ENCODE measurements at places on chromosomes 6 and 20.

DNA sequence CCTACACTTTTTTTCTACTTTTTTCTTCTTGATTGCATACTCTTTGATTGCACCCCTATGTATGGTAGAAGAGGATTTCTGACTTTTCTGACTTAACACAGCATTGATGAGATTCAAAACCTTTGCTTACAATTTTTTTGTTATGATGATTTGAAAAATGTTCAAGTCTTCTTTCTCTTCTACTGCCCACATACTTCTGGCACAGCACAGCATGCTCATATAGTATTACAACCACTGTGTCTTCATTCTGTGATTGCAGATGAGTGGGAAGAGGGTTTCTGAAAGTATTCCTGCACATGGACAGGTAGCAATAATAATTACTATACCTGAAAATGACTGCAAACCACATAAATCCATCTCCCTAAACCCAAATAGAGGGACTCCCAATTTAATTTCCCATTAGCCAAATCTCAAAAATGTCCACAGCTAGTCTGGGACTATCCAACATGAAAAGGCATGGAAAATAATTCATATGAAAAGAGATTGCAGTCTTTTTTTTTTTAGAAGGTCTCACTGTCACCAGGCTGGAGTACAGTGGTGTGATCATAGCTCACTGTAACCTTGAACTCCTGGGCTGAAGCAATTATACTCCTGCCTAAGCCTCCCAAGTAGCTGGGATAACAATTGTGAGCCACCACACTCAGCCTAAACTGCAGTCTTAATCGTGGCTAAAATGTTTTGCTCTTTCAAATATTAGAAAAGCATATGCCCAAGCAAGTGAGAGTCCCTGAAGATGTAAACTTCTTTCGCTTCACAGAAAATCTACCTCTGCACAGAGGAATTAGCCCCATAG is 15.9 kb upstream of the TENT5A start:
- DNase-seq, result peak; percentile 54

GRCh38 chr20:32359633-32360332 is 1.7 kb downstream of the ASXL1 start:
- DNase-seq, result no peak

DNA sequence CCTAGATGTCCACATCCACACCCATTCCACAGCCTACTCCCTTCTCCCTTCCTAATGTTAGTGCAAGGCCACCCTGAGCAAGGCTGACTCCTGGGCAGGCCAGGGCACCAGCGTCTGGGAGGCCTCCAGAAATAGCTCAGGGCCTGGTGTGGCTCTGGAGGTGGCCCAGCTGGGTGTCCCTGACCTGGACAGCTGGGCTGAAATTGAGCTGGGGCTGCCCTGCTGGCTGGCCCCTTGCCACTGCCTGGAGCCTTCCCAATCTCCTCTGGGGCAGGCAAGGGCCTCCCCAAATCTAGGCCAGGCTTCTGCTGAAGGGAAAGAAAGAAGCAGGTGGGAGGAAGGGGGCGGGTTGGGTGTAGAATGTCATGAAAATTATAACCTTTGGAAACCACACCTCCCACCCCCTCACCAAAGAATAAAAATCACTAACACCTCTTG is 2.1 kb downstream of the FAM110A start:
- DNase-seq, result no peak

DNA sequence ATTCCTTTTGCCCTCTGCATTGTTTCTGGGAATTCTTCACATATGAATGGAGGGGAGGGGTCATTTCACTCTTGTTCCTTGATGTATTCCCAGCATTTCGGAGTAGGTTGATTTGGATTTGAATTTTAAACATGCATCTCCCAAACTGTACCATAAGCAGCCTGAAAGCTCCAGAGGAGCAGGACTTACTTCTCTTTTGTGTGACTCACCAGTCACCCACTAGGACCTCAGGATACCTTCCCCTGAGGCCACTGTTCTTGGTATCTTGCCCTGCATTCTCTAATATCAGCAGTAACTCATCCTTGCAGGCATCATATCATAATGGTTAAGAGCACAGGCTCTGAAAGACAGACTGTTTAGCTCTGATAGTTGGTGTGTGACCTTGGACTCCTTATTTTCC is 703 bp downstream of the MRPL2 start:
- DNase-seq, result no peak

- no peak for DNase-seq
Measured at GRCh38 chr6:166768761-166769160, 141.7 kb upstream of the RPS6KA2 start.

DNA sequence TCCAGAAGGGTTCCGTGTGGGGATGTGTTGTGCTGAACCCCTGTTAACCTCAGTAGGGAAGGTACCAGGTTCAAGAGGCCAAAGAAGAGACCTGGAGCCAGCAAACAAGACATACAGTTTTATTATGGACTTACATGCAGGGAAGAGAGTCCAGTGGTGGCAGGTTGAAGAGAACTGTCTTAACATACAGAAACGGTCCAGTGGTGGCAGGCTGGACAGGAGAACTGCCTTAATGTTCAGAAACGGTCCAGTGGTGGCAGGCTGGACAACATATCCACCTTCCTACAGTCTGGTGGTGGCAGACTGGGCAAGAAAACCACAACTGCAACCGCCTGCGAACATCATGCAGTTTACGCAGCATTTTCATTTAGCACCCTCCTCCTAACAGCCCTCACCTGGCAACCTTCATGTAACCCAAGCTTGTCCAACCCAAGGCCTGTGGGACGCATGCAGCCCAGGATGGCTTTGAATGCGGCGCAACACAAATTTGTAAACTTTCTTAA is 75.9 kb downstream of the PHACTR3 start:
- no peak for DNase-seq

DNA sequence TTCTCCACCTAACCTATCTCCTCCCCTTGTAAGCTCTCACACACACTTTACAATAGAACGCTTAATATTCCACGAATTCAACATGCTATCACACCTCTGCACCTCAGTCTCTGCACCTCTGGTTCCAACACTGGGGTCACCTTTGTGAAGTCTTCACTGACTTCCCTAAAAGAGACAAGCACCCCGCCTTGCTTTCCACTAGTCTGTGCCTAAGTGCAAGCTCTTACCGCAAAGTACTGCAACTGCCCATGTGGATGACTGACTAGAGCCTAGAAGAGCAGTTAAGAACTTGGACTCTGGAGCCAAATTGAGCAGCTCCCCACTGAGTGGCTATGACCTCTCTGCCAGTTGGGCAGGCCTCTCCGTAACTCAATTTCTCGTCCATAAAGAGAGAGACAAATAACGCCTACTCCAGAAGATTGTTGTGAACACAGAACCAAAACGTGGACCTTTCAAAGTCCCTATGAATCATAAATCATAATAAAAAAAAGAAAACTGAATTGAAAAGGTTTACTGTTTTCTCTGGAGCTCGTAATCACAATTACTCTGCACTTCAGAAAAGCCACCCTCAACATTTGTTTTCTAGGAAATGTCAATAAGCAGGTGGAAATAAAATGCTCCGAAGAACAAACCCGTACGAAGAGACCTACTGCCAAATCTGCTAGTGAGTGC is 1.2 kb downstream of the IFNGR1 start:
- DNase-seq, result peak; percentile 24

- no peak for DNase-seq
Measured at GRCh38 chr6:132231121-132231884, 170.0 kb downstream of the MOXD1 start.

All from foreskin fibroblast (primary cell).